HS-27A (cell line): ENCODE measurements at places on chromosomes 2 and 18.

DNA sequence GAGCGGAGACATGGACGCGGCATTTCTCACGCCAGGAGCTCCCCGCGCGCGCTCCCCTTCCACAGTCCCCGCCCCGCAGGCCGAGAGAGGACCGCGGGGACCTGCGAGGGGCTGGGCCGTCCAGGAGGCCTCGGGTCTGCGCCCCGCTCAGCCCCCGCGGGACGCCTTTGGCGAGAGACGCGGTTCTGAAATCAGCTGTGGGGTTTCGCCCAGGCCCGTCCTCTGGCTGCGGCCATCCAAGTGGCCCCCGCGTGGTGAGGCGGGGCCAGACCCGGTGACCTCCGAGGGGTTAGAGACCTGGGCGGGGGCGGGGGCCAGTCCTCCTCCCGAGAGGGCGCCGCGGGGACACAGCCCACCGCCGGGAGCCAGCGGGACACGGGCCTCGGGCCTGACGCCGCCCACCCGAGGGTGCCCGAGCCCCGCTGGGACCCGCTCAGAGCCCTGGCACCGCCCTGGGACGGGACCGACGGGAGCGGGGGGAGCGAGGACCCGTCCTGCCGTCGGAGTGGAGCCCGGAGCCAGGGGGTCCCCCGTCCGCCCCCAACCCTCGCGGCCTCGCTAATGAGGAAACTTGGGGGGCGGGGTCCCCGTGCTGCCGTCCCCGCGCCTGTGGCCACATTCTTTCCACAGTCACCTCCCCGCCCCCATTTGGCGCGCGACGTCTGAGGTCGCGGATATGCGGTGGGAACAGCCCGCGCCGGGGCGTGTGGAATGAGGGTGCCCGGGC is 6.1 kb upstream of the SALL3 start:
- no peak for DNase-seq

- DNase-seq: no peak
These were observed 199.1 kb downstream of the PRKCE start for GRCh38 chr2:45850558-45850957.

DNA sequence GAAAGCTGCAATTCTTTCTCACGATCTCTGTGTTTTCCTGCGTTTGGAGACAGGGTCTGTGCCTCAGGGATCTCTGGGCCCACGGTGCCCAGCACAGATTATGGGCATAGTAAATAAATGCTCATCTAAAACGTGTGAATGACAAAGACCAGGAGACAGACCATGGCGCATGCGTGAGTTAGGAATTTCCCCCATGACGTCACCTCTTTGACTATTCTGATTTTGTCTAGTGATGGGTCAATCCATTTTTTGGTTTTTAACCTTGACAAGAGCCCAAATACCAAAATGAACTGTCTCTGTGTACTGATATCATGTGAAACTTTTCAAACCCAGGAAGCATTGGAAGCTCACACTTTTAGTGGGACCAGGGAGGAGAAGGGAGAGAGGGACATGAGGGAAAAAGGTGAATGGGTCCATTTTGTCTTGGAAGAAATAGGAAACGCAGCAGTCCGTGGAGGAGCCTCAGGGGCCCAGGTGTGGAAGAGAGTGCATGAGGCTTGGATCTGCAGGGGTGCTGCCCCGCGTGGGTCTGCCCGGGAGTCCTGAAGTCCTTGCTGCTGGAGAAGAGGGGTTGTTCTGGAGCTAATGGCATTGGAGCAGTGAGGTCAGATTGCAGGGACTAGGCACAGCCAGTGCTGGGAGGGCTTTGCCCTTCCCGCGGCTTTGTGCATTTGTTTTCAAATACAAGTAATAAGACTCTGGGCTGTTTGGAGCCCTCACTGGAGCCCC is 172.2 kb downstream of the ASB1 start:
- no peak for DNase-seq

GRCh38 chr18:35141567-35142274 is 99.1 kb upstream of the ZNF397 start:
- DNase-seq: no peak

- no peak for DNase-seq
These were observed 2.1 kb downstream of the GCG start for GRCh38 chr2:162149940-162150339.

DNA sequence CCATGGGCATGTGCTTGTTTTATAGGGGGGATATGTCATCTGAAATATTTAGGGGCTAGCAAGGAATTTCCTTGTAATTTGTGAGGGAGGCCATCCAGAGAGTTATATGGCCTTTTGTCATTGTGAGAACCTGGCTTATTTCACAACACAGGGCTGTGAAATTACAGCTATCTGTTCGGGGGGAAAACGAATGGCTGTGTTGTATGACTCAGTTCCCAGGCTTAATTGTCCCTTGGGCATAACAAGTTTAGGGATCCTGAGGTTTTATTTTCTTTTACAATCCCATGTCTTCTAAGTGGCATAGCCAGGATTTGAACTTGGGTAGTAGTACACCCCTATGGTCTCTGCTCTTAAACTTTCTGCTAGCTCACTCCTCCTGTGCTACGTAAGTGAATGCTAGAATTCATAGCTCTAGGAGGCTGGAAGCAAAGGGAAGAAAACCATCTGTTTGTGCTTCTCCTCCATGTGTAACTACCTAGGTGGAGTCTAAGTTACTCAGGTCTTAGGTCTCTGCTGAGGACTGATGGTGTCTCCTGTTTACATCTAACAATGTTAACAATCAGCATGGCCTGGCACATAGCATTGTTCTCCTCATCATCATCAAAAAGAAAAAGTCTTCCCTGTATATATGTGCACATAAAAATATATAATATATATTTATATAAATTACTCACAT is 53.8 kb downstream of the SKA1 start:
- no peak for DNase-seq

DNA sequence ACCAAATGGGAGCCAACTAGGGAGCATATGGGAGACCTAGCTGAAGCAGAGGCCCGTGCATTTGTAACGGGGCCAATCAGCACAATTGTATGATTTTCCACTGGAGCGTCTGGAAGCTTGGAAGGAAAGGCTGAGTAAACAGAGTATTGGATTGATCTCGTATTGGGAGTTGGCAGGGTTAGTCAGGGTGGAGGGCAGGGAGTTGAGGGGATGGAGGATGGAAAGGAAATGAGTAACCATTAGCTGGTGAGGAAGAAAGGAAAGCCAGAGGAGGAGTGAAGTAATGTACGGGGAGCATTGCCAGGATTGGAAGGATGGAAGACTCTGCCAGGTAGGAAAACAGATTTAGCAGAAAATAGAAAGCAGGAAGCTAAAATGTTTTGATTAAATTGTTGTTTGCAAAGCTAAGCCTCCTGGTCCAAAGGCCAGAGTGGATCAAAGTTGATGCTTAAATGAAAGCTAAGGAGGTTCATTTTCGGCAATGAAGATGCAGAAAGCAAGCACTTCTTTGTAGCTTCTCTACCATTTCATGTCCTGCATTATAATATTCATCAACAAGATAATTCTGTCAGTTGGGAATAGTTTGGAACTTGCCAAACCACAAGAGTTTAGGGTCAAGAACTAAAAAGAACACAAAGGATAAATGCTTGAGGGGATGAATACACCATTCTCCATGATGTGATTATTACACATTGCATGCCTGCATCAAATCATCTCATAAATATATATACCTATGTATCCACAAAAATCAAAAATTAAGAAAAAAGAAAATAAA is 75.6 kb upstream of the TTN start:
- no peak for DNase-seq

DNA sequence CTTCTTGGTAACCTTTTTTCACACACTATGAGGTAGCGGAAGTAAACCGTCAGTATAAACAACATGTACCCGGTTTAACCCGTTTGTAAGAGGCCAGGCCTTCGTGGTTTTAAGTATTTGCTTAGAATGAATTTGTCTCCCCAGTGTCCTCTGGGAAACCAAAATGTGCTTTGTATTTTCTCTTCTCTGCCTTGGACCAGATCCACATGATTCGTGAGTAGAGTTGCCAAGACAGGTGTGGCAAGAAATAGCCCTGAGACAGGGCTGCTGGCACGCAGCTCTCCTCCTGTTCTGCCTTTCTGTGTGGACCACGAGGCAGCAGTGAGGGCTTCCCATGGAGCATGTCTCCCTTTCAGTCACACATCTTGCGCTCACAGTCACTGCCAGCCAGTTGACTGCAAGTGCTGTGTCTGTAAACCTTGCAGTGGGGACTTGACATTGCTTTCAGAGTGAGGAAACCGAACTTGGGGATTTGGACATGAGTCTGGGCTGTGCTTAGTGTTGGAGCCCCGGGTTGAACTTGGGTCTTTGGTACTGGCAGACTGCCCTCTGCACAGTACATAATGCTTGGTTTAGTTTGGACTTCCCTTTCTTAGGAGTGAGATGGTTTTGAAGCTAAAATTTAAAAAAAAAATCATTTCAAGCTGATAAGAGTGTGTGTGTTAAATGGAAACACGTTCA is 19.1 kb downstream of the BCL2L11 start:
- DNase-seq: no peak

- no peak for DNase-seq
These were observed 623.3 kb upstream of the LRRTM4 start for GRCh38 chr2:78145395-78145996.

GRCh38 chr18:59833785-59834184 is 66.0 kb upstream of the PMAIP1 start:
- no peak for DNase-seq

DNA sequence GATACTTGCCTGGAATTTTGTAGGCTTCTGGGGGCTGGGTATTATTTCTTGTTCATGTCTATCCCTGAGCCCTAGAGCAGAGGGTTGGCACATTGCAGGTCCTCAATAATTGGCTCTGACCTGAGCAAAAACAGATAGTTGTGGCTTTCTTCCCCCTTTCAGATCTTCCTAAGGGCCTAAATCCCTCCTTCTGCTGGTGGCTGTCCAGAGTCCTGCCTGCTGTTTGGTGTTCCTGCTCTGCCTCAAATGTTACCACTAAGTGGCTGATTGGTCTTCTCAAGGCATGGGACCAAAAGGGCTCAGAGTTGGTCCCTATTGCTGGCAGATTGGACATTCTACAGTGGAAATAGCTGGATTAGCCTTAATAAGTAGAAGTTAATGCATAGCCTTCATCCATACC is 1.1 kb upstream of the CRYGB start:
- DNase-seq: no peak

- DNase-seq: no peak
These were observed 40.2 kb upstream of the EML4 start for GRCh38 chr2:42128721-42129486.

- no peak for DNase-seq
These were observed 513.6 kb downstream of the STK39 start for GRCh38 chr2:167733747-167734146.
